ENCODE measurements at places on chromosomes 11 and 22.

GRCh38 chr11:65780770-65781151, at the start of gene AP5B1:
AP5B1 (minus strand) TSS chr11:65780976; CDS start chr11:65780591, 385 bp downstream.
- DNase-seq, result no peak

DNA sequence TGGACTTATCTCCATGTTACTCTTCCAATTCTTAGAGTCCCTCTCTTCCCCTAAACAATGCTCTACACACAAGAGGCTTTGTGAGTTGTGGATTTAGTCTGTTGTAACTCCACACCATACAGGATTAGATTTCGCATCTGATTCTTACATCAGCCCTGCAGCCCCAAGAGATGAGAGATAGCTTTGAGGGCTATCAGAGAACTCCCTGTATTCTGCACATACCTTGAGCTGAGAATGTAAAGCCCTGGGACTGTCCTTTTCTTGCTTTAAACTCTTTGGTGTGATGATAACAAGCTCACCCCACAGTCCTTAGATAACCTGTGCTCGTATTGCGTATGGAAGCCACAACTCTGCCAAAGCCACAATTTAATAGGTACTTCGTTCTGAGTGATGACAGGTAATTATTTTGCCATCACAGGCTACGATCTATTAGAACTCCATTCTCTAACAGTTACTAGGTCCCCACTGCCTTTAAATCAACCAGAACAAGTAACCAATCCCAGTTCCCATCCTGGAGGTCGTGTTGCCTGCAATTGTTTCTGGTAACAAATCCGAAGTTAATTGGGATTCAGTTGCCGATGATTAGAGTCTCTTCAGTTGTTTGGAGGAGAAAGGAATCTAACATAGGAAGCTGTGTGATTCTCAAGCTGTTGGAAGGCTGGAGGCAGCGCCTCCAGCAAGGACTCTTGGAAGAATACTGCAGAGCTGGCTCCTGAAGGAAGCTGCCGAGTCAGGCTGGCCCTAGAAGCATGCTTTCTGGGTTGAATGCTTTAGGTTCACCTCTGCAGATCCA, 1.3 kb upstream of the PARVG start:
- DNase-seq, result no peak

- DNase-seq, result no peak
These were observed 17.1 kb upstream of the IFITM3 start for GRCh38 chr11:337711-338110.

GRCh38 chr11:68783216-68783821, 32.0 kb upstream of the TESMIN start:
- DNase-seq, result no peak

GRCh38 chr11:60926500-60926899, 2.2 kb downstream of the TMEM132A start:
- no peak for DNase-seq

DNA sequence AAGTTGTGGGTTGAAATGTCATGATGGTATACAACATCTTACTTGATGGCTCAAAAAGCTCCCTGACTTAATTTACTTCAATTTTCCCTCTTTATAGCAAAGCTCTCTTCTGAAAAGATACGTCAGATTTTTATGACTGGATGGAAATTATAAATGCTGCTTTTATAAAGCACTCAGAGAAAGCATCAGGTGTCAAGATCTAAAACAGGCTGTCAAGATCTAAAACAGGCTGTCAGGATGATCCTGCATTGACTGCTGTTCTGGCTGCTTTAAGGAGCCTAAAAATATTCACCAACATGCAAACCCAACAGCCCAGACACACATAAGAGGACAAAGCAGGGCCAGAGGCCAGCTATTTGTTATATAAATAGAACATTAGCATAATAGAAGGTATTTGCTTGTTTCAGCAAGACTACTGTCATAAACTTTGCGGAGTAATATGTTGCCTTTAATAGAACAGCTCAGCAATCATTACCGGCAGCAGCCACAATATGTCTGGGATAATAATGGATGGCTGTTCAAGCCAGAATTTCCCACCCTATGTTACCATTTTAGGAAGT, 77.3 kb upstream of the ANO5 start:
- no peak for DNase-seq

- peak; percentile 79 for DNase-seq
These were observed 81.5 kb downstream of the FBLN1 start for GRCh38 chr22:45584121-45584570.

- DNase-seq, result no peak
These were observed 85.5 kb downstream of the CDKN1C start for GRCh38 chr11:2799881-2800654.

DNA sequence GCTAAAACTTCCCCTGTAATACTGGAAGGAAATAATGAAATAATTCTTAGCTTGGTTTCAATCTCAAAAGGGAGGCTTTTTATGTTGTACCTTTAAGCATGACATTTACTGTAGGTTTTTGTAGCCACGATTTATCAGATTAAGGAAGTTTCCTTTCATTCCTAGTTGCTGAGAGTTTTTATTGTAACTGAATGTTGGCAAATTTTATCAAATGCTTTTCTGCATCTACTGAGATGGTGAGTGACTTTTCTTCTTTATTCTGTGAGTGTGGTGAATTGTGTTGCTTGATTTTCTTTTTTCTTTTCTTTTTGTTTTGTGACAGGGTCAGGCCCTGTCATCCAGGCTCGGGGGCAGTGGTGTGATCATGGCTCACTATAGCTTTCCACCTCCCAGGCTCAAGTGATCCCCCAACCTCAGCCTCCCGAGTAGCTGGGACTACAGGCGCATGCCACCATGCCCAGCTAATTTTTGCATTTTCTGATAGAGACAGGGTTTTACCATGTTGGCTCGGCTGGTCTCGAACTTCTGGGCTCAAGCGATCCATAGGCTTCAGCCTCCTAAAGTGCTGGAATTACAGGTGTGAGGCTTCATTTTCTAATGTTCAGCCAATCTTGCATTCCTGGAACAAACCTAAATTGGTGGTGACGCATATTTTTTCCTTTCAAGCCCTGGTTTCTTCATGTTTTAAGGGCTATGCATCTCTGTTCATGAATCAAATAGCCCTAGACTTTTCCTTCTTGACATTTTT, 26.2 kb downstream of the SUSD2 start:
- DNase-seq, result no peak

DNA sequence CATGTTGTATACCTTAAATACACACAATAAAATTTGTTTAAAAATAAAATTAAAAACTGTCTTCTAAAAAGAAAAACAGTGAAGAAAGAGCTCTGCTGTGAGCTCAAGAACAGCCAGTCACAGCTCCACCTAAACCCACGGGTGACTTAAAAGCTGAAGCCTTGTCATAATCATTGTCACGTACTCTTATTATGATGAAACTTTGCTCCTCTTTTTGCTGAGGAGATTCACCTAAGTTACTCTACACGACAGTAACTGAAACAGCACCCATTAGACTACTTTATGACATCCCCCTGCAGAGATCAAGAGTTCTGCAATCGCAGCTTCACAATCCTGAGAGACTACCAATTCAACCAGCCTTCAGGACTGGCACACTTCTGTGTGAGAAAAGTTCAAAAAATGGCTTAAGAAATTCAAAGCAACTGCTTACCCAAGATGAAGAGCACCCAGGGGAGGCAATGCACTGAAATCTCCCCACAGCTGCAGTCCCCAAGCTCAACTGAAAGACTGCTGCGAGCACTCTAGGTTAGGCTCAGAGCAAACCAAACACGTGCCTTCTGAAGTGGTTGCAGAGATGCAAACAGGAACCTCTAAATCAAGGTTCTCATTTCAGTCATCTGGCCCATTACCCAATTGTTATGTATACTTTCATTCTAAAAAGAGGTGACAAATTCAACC, at the start of gene JAML:
JAML (minus strand) TSS at position 501 of the 678 bp plus-strand sequence. CDS start 10,145 bp downstream, outside the sequence.
- DNase-seq, result no peak

DNA sequence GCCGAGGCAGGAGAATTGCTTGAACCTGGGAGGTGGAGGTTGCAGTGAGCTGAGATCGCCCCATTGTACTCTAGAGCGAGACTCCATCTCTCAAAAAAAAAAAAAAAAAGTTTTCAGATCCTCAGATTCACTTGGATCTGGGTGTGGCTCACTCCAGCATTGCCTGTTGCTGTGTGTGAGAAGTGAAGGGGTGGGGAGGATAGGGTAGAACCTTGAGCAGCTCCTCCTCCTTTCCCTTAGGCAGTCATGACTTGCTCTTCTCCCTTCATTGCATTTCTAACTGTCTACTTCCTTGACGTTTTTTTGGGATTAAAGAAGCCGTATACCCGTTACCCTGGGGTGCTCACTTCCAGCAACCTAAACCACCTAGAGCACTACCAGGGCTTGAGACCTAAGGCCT, 63.1 kb upstream of the YWHAH start:
- no peak for DNase-seq

DNA sequence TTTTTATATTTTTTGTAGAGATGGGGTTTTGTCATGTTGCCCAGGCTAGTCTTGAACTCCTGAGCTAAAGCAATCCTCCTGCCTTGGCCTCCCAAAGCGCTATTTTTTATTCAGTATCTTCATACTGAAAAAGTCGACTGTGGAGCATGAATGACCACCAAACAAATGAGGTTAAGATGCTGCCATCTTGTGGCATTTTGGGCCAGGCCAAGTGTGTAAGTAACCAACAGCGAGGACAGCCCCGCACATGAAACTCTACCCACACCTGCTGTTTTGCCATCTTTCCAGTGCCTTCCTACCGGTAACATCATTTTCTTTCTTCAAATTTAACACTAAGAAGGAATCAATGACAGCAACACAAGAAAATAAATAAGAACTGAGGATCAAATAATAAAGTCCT, 32.2 kb upstream of the AQP11 start:
- no peak for DNase-seq

GRCh38 chr11:4763096-4763495, 6.6 kb downstream of the OR51F1 start:
- no peak for DNase-seq

GRCh38 chr11:117097389-117098268, 599 bp downstream of the SIK3 start:
- DNase-seq, result no peak

GRCh38 chr11:33128739-33129138, 32.5 kb downstream of the CSTF3 start:
- no peak for DNase-seq

GRCh38 chr11:86547727-86548126, 124.7 kb downstream of the ME3 start:
- DNase-seq, result no peak

DNA sequence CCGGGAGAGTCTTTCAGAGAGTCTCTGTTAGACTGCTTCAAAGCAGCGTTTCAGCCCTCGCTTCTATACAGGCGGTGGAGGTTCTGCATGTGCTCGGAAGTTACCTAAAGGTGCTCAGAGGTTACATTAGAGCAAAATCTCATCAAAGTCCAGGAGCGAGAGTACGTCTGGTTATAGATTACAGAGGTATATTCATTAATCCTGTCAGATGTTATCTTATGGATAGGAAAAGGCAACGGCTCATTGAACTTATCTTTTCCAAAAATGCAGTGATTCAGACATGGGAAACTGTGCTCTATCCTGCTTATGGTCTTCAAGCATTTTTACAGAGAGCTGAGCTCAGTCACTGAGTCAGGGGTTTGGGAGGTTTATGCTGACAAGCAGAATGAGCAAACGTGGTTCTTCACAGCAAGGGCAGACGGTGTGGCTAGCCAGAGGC, 9.1 kb upstream of the ZBED5 start:
- DNase-seq, result no peak

- no peak for DNase-seq
These were observed 9.7 kb upstream of the LRP5 start for GRCh38 chr11:68302670-68303069.

- DNase-seq, result peak; percentile 70
These were observed at the start of gene MIEF1 for GRCh38 chr22:39502109-39502788. MIEF1 (plus strand) TSS chr22:39502290; CDS start chr22:39511295, 9,005 bp downstream.

GRCh38 chr22:28882878-28883656, at the start of gene ZNRF3:
ZNRF3 (plus strand) TSS chr22:28883572; CDS start chr22:28883767, 195 bp downstream.
- peak; percentile 15 for DNase-seq

GRCh38 chr22:46758867-46759290, 3.6 kb upstream of the TBC1D22A start:
- DNase-seq, result no peak

- DNase-seq, result no peak
These were observed 79.3 kb downstream of the LIF start for GRCh38 chr22:30167296-30167695.

DNA sequence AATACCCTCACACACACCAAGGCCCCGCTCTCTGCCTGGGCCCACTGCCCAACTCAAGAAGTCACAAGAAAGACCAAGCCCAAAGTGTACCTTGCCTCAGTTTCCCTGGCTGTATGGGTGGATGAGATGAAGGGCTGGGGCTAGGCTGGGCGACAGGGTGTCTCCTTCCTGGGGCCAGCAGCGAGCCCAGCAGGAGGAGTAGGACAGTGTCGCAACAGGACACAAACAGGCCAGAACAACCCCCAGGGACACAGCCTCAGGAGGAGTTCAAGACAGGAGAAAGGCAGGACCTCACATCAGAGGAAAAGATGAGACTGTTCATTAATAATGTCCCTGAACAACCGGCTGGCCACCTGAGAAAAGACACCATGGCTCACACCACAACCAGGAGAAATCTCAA, 13.3 kb downstream of the CSNK1E start:
- no peak for DNase-seq

GRCh38 chr22:44091021-44091721, 67.1 kb downstream of the PARVB start:
- DNase-seq, result no peak

DNA sequence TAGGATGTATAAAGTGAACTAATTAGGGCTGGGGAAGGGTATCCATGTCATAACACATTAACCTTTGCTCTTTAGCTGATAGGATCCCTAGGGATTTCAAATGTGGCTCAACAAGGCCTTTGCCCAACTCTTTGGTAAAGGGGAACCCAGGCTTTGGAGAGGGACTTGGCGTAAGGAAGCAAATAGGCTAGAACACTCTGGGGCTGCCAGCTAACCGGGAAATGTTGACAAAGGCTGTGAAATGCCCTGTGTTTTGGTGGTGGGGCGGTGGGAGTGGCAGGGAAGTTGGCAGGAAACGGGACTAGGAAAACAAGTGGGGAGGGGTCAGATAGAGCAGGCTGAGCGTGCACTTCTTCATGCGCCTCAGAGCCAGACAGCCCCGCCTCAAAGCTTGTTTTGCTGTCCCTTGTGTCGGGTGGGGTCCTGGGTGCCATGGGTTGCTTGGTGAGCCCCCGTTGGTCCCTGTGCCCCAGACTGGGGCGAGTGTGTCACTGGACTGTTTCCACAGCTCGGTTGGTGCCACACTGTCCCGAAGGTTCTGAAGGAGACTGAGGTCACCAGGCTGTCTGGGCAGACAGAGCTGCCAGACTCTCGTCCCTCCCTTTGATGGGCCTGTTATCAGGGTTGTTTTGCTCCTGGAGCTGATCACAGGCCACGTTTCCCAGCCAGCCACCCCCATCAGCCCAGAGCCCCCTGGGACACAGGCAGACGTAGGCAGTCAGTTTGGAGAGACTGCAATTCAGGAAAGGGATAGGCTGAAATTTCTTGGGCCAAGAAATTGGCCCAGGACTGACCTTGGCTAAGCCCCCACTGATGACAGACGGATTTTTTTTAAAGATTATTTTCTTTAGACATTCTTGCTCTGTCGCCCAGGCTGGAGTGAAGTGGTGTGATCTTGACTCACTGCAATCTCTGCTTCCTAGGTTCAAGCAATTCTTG, 19.6 kb downstream of the KCTD21 start:
- DNase-seq, result peak; percentile 4

- DNase-seq, result peak; percentile 14
These were observed 10.6 kb upstream of the CCDC83 start for GRCh38 chr11:85844439-85845123.
